ENCODE measurements at places on chromosomes 6 and 20.

- DNase-seq = no peak
Observed at GRCh38 chr20:51412333-51412871, 130.1 kb downstream of the NFATC2 start.

- no peak for DNase-seq
Observed at GRCh38 chr6:109794201-109794923, 103.3 kb downstream of the FIG4 start.

DNA sequence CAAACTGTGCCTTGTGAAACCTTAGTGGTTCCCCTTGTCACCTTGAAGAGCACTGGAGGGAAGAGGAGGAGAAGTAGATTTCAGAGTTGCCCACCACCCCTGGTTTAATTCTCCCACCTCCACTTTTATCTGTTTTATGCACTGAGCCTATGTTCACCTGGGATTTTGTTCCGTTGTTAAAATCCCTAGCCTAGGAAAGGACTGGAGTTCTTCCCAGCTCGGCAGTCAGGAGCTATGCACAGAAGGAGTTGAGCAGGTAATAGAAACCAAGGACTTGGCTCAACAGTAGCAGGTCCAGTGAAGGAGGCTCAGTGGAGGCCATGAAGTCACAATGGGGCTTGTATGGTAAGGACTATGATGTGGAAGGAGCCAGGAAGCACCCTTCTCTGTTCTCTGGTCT lies 290.3 kb upstream of the PRND start:
- no peak for DNase-seq

- no peak for DNase-seq
Observed at GRCh38 chr6:30727920-30728553, 7.9 kb downstream of the TUBB start.

DNA sequence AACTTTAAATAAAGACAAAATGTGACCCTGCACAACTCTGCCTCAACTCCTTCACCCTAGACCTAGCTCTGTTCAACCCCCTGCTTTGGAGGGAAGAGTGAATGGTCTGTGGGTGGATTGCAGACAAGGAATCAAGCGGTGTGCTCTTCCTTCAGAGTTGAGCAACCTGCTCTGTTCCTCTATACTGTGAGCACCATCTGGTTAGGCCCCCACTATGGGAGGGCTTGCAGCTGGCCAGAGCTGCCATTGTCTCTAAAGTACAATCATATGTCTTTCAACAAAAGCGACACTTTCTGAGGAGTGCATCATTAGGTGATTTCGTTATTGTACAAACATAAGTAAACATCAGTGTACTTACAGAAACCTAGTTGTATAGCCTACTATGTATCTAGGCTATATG lies 406.1 kb upstream of the MARCKS start:
- no peak for DNase-seq

GRCh38 chr20:44218446-44218845 lies 7.9 kb upstream of the OSER1 start:
- no peak for DNase-seq

- DNase-seq = no peak
Observed at GRCh38 chr20:14410869-14411555, 73.6 kb upstream of the FLRT3 start.

All from stimulated activated CD8-positive, alpha-beta memory T cell treated with anti-CD3 and anti-CD28 coated beads, Interleukin-12 subunit alpha, Interleukin-12 subunit beta, amount 100 ng/mL, for 4 hours (primary cell).